ENCODE measurements at places on chromosomes 11 and 22.
A peak's percentile ranks its signal among the peaks of the same experiment; 100 is the strongest.

- DNase-seq, result no peak
Measured at GRCh38 chr22:29301716-29302401, 4.6 kb upstream of the GAS2L1 start.

DNA sequence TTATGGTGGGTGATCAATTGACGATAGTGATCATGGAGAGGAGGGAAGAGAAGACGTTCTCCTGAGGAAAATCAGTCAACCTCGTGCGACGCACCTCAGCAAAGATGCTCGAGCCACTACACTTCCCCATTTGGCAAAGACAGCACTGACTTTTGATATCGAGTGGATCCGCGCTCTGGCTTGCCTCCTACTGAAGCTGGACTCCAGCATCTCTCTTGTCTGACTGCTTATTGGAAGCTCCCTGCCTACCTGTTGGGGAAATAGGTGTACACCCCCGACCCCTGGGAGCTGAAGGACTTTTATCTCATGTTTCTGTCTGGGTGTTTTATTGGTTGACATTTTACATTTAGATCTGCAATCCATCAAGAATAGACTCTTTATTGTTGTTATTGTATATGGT is 476.8 kb upstream of the B3GAT1 start:
- no peak for DNase-seq

- no peak for DNase-seq
Measured at GRCh38 chr22:23157560-23158515, 12.6 kb downstream of the RAB36 start.

DNA sequence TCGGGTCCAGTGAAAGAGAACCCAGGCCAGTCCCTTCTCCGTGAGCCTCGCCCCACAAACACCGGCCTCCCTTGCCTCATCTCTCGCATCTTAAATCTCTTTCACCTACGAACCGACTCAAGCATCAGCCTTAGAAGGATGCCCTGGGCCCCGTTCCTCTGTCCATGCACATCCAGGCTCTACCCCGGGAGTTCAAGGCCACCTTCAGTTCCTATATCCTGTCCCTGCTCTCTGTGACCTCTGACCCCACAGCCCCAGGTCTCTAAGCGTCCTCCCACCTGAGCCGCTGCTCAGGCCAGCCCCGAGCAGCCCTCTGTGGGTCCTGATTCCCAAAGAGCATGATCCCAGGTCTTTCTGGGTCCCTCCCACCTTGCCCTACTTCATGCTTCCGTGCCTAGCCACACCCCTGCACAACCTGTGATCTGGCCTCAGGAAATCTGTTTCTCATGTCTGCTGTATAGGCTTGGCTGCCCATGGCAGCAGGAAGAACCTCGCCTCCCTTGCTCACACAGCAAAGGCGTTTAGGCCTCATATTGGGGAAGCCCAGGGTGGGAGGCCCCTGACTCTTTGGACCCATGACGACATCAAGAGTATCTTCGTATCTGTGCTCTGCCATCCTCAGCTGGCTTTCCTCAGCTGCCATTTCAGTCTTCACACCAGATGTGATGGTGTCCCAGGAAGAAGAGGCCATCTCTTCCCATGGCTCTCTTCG is 77.5 kb upstream of the SEPTIN5 start:
- no peak for DNase-seq

DNA sequence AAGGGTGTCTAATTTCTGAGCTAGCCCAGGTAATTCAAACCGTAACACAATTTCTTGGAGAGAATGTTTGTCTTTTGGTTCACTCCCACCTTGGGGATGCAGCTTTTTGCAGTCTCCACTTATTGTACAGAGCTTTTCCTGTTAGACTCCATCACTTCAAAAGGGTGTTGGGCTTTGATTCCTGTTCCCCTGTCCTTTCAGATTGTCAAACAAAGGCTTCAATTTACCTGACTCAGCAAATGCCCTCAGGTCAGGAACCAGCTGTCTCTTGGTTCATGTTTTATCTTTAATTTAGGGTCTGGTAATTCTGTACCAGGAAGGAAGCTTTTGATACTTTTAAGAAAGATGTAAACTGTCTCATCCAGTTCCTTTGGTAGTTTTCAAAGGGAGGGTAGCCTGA is 880.6 kb downstream of the NTM start:
- DNase-seq, result no peak

DNA sequence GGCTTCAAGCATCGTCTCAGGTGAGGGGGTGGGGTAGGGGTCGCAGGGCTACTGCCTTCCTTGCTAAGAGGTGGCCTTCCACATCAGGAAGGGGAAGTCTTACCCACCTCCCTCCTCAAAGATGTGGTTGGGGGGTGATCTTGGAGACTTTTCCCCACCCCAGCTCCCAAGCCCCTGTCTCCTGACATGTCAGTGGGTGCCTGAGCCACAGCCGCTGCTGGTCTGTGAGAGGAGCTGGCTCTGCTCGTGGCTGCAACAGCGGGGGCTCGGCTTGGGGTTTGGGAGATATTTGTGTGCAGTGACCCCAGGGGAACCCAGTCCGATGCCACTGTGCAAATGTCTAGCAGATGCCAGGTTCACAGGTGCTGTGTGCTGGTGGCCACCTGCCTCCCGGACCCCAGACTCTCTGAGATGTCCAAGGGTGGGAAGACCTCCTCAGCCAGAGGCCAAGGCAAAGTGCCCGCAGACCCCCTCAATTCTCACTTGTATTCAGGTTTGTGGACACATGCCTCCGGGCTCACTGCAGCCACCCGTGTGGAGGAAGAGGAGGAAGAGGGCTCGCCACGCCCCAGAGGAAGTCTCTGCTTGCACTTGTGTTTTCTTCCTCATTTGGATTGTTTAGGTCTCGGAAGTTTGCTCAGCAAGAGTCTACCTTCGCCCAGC is 1.9 kb downstream of the KCNQ1 start:
- peak; percentile 42 for DNase-seq

DNA sequence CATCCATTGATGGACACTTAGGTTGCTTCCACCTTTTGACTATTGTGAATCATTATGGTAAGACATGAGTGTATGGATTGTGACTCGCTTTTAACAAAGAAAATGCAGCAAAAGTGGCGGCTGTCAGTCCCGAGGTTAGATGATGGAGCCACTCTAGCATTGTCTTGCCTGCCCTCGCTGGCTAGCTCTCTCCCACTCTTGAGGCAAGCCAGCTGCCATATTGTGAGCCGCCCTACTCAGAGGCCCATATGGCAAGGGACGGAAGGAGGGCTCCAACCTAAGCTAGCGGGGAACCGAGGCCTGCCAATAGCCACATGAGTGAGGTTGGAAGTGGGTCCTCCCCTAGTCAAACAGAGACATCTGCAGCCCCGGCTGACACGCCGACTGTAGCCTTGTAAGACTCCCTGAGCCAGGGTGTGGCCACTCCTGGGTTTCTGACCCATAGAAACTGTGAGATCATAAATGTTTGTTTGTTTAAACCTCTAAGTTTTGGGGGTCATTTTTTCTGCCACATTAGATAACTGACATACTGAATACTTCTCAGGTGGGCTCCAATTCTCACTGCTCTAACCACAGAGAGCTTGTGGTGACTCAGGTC is 160.2 kb downstream of the LDLRAD3 start:
- DNase-seq, result no peak

- DNase-seq, result no peak
Measured at GRCh38 chr11:78717041-78717440, 142.4 kb upstream of the NARS2 start.

GRCh38 chr22:27801202-27801615 is 347 bp downstream of the MN1 start:
- DNase-seq, result no peak
